ENCODE measurements at places on chromosomes 2 and 18.

- no peak for DNase-seq
These were observed 187.8 kb downstream of the DPP4 start for GRCh38 chr2:161886248-161886647.

GRCh38 chr18:59837586-59837985 lies 62.2 kb upstream of the PMAIP1 start:
- peak; percentile 51 for DNase-seq

GRCh38 chr2:191875859-191876258 lies 29.0 kb upstream of the CAVIN2 start:
- no peak for DNase-seq

DNA sequence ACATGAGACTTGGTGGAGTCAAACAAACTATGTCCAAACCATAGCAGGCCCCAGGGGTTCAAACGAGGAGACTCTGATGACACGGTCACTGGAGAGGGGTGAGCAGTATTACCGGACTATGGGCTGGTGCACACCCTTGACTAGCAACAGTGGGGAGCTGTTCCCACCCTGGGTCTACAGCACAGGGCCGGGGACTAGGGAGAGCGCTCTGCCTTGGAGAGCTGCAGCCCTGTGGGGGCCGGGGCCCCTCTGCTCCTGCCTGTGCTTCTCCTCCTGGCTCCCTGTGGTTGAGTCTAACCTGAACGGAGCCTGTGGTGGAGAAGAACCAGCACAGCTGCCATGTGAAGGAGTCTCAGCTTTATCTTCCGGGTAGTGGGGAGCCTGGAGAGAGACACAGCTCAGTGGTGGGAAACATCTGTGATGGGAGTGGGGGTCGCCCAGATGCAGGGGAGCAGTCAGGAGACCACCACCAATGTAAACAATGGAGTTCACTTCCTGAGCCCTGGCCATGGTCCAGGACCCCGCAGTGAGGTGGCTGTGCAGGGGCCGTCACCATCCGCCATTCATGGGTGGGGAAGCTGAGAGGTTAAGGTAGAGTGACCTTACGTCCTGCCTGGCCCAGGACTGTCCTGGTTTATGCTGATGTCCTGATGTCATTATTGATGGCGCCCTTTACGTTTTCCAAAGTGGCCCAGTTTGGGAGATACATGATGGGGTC lies 195.7 kb upstream of the TWIST2 start:
- no peak for DNase-seq

GRCh38 chr2:236877972-236878371 lies 207.7 kb upstream of the COPS8 start:
- no peak for DNase-seq

Data from CD4-positive, alpha-beta T cell treated with Interleukin-6 for 4 hours (primary cell).